Activated naive CD8-positive, alpha-beta T cell treated with anti-CD3 and anti-CD28 coated beads, Interleukin-2, amount 10 ng/mL, durations not matched to agents 7 days and 5 days (primary cell): ENCODE measurements at places on chromosomes 7 and 10. TPM values are rescaled to one million over a fixed set of nuclear protein-coding genes. Genes with fewer than 3 reads are reported as not detected.

GRCh38 chr10:3848005-3848774, 63.2 kb upstream of the KLF6 start:
- H3K4me3 ChIP-seq = no peak overlapping the region
- peaks cover 19% of the 10 kb centered on the region for H3K4me1 ChIP-seq
- peaks cover 5% of the 10 kb centered on the region for H3K36me3 ChIP-seq
- H3K27me3 ChIP-seq = no peaks in the 10 kb centered on the region
- no peak for DNase-seq

GRCh38 chr7:8113184-8113583, 144.6 kb downstream of the GLCCI1 start:
- peaks cover 7% of the 10 kb centered on the region for H3K36me3 ChIP-seq
- H3K27ac ChIP-seq = no peak overlapping the region
- DNase-seq = no peak
- H3K4me1 ChIP-seq = peaks cover 29% of the 10 kb centered on the region
- H3K4me3 ChIP-seq = no peak overlapping the region
- peaks cover 5% of the 10 kb centered on the region for H3K27me3 ChIP-seq

SFR1 gene
- total RNA-seq = 15.7 TPM

GPR158 gene
- total RNA-seq = not detected

ELN gene
- not detected for total RNA-seq

DNA sequence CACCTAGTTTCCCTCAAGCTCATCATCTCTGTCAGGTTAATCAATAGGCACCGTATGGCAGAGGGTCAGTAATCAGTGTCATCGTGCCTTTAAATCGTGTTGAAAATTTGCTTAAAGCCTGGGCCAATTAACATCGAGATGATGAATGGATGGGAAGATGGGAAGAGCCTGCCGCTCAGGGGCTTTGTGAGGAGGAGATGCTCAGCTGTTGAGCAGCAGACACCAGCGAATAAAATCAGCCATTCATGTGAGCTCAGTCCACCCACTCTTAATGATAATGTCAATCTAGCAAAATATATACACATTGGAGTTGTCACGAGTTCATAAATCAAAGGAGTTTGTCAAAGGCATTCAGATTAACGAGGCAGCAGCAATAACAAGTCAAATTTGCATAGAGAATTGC, 97.7 kb downstream of the BTRC start:
- peaks cover 9% of the 10 kb centered on the region for H3K4me1 ChIP-seq
- no peak overlapping the region for H3K4me3 ChIP-seq
- H3K36me3 ChIP-seq = no peaks in the 10 kb centered on the region

GRCh38 chr10:48444266-48444665, 137.8 kb downstream of the MAPK8 start:
- H3K27me3 ChIP-seq = no peaks in the 10 kb centered on the region
- H3K27ac ChIP-seq = no peak overlapping the region
- H3K4me3 ChIP-seq = no peak overlapping the region
- peaks cover 7% of the 10 kb centered on the region for H3K4me1 ChIP-seq
- no peaks in the 10 kb centered on the region for H3K36me3 ChIP-seq

GRCh38 chr7:108332937-108333336, 123.3 kb downstream of the NRCAM start:
- peaks cover 5% of the 10 kb centered on the region for H3K4me1 ChIP-seq
- H3K4me3 ChIP-seq = no peak overlapping the region

GRCh38 chr10:79137300-79137756, 68.6 kb downstream of the ZMIZ1 start:
- peaks cover 2% of the 10 kb centered on the region for H3K36me3 ChIP-seq
- peak overlapping the region; percentile 87 for H3K4me3 ChIP-seq
- peak overlapping the region; percentile 95 for H3K27ac ChIP-seq
- no peak for DNase-seq

TPK1 gene
- 21.0 TPM for total RNA-seq

CADPS2 gene
- not detected for total RNA-seq

HECW1 gene
- total RNA-seq = not detected

- DNase-seq = no peak
- H3K27ac ChIP-seq = no peak overlapping the region
- no peaks in the 10 kb centered on the region for H3K36me3 ChIP-seq
- no peaks in the 10 kb centered on the region for H3K4me1 ChIP-seq
Observed at GRCh38 chr10:71246591-71247413, 34.4 kb downstream of the UNC5B start.

NPS gene
- total RNA-seq = not detected

DNA sequence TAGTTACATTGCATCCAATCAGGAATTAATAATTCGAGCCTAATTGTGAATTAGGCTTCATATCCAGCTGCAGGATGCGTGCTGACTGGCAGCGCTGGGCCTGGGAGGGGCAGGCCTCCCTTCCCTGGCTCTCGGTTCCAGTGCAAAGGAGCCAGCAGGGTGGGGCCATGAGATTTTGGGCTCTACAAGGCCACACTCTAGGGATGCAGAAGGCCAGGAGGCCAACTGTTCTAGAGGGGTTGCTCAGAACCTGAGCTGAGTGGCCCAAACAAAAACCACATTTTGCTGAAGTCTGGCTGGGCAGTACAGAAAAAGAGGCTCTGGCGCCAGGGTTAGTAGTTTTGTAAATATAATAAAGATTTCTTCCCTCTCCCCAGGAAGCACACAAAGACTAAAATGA, 72.3 kb downstream of the CLEC2L start:
- H3K36me3 ChIP-seq = peaks cover 2% of the 10 kb centered on the region
- H3K27ac ChIP-seq = no peak overlapping the region
- no peak overlapping the region for H3K4me3 ChIP-seq
- H3K27me3 ChIP-seq = no peaks in the 10 kb centered on the region

SEMA3E gene
- not detected for total RNA-seq

PRTFDC1 gene
- total RNA-seq = 1.5 TPM

GRCh38 chr10:69703256-69703655, 73.2 kb downstream of the FAM241B start:
- DNase-seq = no peak
- peaks cover 64% of the 10 kb centered on the region for H3K27me3 ChIP-seq
- H3K36me3 ChIP-seq = no peaks in the 10 kb centered on the region
- no peak overlapping the region for H3K27ac ChIP-seq

RNF133 gene
- not detected for total RNA-seq

- DNase-seq = no peak
- H3K4me1 ChIP-seq = peaks cover 3% of the 10 kb centered on the region
- no peak overlapping the region for H3K4me3 ChIP-seq
- H3K27me3 ChIP-seq = no peaks in the 10 kb centered on the region
- H3K27ac ChIP-seq = no peak overlapping the region
Observed at GRCh38 chr10:131093346-131093745, 218.2 kb downstream of the TCERG1L start.

GRCh38 chr10:47101807-47102206, 190.6 kb downstream of the PTPN20 start:
- H3K27me3 ChIP-seq = no peaks in the 10 kb centered on the region
- no peaks in the 10 kb centered on the region for H3K36me3 ChIP-seq

GRCh38 chr10:119693262-119693957, 32.4 kb upstream of the INPP5F start:
- peaks cover 2% of the 10 kb centered on the region for H3K27me3 ChIP-seq
- DNase-seq = no peak

NUTM2A gene
- 0.11 TPM for total RNA-seq

HOXA1 gene
- 1.0 TPM for total RNA-seq

DNA sequence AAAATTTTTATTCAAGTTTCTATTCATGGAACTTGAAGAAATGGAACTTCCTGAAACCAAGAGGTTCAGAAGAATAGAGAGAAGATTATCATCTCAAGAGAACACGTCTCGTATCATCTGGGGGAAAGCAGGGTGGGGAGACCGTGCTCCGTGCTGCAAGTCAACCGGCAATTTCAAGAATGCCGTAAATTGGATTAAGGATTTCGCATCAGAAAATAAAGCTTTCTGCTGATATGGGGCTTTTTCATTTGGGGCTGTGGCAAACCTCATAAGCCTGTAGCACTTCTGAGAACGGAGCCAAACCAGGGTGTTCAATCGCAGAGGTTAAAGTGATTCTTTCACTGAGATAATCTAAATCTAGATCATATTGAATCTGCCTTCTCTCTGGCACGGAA, 150.1 kb upstream of the NPS start:
- peaks cover 2% of the 10 kb centered on the region for H3K27me3 ChIP-seq
- no peaks in the 10 kb centered on the region for H3K4me1 ChIP-seq
- DNase-seq = no peak

- no peaks in the 10 kb centered on the region for H3K36me3 ChIP-seq
- H3K27ac ChIP-seq = no peak overlapping the region
- no peaks in the 10 kb centered on the region for H3K4me1 ChIP-seq
- no peak for DNase-seq
- H3K4me3 ChIP-seq = no peak overlapping the region
Observed at GRCh38 chr10:120573355-120573754, 116.3 kb downstream of the PLPP4 start.

GRCh38 chr7:42987648-42988214, 55.6 kb downstream of the MRPL32 start:
- peaks cover 17% of the 10 kb centered on the region for H3K27me3 ChIP-seq
- DNase-seq = no peak
- no peak overlapping the region for H3K27ac ChIP-seq
- H3K36me3 ChIP-seq = no peaks in the 10 kb centered on the region
- H3K4me1 ChIP-seq = no peaks in the 10 kb centered on the region

- H3K4me1 ChIP-seq = peaks cover 3% of the 10 kb centered on the region
- no peaks in the 10 kb centered on the region for H3K36me3 ChIP-seq
- no peak overlapping the region for H3K27ac ChIP-seq
- H3K27me3 ChIP-seq = peaks cover 28% of the 10 kb centered on the region
Observed at GRCh38 chr7:11193888-11194287, 220.2 kb downstream of the PHF14 start.

DNA sequence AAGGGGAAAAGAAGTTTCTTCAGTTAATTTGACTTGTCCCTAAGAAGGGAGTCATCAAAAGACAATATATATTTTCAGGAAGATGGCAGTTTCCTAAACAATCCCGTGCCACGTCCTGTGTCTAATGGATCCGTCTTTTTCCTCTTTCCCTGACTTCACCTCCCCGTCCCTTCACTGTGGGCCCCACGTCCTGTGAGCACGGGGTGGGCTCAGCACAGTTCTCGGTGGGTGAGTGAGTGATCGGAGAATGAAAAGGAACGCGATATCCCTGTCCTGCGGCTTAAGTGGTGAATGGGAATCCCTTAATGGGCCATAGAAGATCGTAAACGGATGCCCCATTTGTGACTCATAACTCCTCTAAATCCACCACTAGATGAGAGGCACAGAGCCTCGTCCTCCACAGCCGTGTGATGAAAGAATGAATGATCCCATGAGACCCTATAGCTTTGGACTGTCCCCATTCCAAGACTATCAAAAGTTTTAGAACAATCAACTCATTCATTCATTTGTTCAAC, 63.5 kb upstream of the PITRM1 start:
- H3K36me3 ChIP-seq = no peaks in the 10 kb centered on the region
- H3K27ac ChIP-seq = no peak overlapping the region
- no peak overlapping the region for H3K4me3 ChIP-seq
- DNase-seq = no peak
- H3K4me1 ChIP-seq = peaks cover 3% of the 10 kb centered on the region
- peaks cover 56% of the 10 kb centered on the region for H3K27me3 ChIP-seq

- H3K27ac ChIP-seq = no peak overlapping the region
- no peaks in the 10 kb centered on the region for H3K27me3 ChIP-seq
- H3K4me3 ChIP-seq = no peak overlapping the region
- H3K36me3 ChIP-seq = no peaks in the 10 kb centered on the region
Observed at GRCh38 chr7:95105627-95106026, 198.2 kb downstream of the PPP1R9A start.

- H3K4me3 ChIP-seq = no peak overlapping the region
- H3K27me3 ChIP-seq = peaks cover 2% of the 10 kb centered on the region
- no peak overlapping the region for H3K27ac ChIP-seq
- no peaks in the 10 kb centered on the region for H3K4me1 ChIP-seq
- no peaks in the 10 kb centered on the region for H3K36me3 ChIP-seq
- no peak for DNase-seq
Observed at GRCh38 chr7:88523645-88524044, 217.0 kb upstream of the STEAP4 start.

DNA sequence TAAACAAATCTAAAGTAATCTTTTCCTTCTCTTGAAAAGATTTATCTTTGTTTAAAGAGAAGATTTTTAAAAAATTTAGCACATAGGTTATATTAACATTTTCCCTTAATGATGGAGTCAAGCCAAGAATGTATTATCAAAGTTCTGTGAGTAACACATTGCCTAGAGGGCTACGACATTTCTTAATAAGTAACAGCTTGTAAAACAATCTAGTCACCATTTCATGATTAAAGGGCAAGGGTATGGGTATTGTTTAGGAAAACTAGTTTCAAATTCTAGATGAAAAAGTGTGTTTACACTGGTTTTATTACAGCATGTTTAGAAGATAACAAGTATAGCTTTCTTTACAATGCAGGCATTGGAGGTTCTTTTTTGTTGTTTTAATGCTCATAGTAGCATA, 28.6 kb upstream of the LAMB4 start:
- H3K27ac ChIP-seq = no peak overlapping the region
- H3K27me3 ChIP-seq = peaks cover 3% of the 10 kb centered on the region
- DNase-seq = no peak
- H3K36me3 ChIP-seq = no peaks in the 10 kb centered on the region
- no peaks in the 10 kb centered on the region for H3K4me1 ChIP-seq

DNA sequence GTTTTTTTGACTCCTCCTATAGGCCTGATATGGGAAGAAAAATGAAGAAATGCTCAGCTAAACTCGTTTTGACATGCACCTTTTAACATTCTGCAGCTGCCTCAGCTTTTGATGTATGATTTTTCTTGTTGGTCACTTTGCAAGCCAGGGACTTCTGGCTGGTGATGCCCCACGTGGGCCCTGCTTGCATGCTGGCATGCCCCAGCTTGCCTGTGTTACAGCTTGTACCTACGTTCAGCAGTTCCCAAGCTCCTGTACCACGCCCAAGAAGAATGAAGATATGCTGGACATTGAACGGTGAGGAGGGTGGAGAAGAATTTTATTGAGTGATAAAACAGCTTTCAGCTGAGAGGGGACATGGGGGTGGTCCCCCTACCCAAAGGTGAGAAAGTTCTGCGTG, 245.6 kb upstream of the FZD8 start:
- H3K4me3 ChIP-seq = no peak overlapping the region
- DNase-seq = no peak
- H3K27me3 ChIP-seq = no peaks in the 10 kb centered on the region
- no peaks in the 10 kb centered on the region for H3K4me1 ChIP-seq

UBE2D4 gene
- total RNA-seq = 6.2 TPM

DNA sequence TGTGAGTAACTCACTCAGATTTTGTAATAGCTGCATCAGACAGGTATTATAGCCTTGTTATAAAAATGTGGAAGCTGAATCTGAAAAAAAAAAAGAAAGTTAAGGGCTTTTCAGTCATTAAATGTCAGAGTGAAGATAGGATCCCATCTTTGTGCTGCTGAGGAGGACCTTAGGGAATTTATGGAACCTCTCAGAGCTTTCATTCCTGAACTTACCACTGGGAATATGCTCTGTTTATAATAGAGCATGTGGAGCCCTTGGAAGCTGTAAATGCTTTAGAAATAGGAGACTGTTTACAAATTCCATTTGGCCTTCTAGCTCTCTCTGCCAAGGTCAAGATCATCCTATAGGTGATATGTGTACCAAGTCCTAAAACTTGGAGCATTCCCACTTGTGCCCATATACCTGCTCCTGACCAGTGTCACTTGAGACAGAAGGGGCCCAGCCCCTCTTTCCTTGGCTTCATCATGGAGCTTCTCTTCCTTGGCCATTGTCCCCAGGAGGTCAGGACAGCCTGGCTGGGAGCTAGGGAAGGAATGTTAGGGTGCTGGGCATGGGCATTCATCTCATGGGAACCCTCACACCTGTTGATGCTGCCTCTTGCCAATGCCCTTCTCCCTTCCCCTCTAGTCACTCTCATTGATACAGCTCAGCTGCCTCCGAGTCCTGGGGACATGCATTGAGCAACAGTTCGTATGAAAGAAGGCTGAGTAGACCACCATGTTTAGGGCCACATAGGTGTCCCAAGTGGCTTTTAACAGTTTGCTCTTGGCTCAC, 105.3 kb downstream of the LRRC18 start:
- H3K27ac ChIP-seq = no peak overlapping the region
- H3K4me3 ChIP-seq = no peak overlapping the region
- no peaks in the 10 kb centered on the region for H3K4me1 ChIP-seq
- H3K27me3 ChIP-seq = peaks cover 2% of the 10 kb centered on the region

ADAM12 gene
- total RNA-seq = 0.17 TPM
